AML-193 (cell line): ENCODE measurements at places on chromosomes 3 and 15.
A peak's percentile ranks its signal among the peaks of the same experiment; 100 is the strongest.

DNA sequence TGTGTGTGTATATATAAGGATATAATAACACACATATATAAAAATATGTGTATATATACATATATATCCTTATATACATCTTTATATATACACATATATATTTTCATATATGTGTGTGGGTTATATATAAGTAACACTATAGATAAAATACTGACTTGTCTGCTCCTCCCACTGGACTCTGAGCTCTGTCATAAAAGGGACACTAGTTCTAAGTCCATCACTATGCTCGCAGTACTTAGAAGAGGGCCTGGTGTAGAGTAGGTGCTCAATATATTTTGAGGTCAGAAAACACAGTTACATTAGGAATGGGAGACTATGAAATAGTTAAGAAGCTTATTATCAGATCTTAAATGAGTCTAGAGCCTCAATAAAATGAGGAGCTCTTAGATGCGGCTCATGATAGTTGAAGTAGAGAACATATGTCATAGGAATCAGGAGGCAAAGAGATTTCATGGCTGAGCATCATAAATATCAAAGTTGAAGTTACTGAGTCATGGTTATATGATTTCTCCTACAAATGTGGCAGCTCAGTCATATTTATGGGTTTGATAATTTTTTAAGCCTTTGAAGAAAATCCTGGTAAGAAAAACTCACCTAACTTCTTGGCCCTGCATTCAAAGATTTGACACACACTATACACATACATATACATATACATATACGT lies 371.2 kb upstream of the THBS1 start:
- DNase-seq, result no peak

DNA sequence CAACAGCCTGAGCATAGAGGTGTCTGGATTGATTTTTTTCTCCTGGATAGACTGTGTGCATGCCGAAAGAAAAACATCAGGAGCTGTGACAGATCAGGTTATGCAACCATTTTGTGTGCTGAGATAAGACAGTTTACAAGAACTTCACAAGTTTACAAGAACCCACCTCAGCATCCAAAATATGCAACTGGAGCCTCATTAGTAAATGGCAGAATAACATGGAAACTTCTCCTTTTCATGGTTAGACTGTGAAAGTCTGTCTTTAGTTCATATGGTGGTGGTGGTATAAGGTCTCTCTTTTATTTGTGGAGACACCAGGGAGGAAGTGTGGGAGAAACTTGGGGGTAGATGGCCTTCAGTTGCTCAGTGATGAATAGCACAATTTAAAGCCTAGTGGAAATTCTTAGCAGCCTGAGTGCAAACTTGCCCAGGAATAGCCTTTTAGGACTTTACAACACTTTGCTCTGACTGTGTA lies 3.7 kb upstream of the ZNF609 start:
- DNase-seq, result no peak

DNA sequence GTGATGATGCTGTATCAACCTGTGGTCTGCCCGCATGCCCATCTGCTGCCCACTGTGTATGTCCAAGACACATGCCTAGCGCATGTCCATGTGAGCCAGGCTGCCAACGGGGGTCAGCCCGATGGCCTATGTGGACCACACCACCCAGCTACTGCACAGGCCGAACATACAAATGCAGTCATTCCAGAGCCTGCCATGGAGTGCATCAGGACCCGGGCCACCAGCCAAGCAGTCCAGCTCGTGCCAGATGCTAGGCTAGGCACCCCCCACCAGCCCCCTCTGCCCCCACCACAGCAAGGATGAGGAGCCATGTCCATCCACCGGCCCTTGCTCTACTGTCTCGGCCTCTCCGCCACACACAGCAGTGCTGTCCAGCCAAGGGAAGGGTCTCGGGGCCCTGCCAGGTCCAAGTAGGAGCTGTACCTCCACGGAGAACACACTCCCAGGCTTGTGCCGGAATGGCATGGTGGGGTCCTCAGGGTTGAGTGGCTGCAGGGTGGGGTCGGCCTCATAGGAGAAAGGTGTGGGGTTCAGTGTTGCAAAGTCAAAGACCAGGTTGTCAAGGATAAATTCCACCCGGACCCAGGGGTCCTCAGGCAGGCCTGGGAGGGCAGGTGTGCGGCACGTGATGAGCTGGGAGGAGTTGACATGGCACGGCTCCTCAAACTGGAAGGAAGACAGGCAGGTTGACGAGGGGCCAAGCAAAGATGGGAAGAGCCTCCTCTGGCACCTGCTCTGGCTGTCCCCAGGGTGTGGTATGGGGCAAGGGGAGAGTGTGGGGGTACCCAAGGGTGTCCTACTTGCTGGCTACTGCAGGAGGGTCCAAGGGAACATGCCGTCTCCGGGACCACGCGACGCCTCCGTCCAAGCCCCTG lies 15.3 kb downstream of the PLXNB1 start:
- DNase-seq, result no peak

DNA sequence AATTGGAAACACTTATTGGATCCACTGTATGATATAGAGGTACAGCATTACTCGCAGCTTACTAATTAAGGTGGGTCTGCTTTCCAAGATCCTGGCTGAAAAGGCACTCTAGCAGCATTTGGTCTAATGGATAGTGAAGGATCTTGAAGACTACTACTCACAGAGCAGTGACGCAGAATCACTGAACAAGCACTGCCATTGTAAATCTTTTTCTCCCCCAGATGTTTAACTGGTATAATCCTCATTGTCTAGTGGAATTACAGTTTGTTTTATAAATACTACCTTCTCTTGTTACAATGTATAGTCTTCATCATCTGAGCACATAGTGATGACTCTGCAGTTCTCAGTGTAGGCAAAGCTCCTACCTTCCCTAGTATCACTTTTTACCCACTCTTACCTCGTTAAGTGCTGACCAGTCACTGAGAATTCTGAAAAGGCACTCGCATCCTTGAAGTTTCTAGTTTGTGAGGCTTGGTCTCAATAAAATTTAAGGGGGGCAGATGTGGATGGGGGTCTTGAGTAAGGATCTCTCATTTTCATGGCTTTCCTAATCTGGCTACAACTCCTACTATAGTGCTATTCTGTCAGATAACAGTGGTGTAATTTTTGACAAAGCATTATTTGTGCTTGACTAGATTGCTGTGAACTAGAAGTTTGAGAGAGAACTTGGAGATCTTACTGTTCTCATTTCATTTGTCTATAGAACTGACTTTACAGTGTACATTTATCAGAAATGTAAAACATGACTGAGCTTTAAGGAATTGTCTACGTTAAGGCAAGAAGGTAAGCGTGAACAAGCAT lies 23.2 kb downstream of the MAPK6 start:
- no peak for DNase-seq

DNA sequence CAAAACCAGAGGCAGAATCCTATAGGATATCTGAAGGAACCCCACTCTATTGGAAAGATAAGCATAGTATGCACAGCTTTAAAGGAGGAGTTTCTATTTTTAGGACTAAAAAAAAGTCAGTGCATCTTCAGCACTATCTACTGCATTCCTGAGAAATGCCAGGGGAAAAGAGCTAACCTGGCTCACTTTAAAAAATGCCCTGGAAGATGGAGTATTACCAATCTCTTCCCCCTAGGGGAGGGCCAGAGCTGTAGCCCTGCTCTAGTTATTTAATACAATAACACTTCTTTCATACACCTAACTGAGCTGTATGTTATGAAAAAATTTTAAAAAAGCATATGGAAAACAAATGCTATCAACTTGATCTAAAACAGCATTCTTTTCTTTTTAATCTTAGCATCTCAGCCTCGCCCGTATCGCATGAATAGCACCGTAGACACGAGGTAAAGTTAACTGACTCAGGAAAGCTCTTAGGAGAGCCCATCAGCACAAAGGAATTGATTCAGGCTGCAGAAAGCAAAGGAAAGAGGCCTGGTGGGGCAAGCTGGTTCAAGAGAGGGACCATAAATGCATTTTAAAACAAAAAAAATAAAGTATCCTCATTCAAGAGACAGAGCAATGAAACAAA lies 50.2 kb downstream of the TGM4 start:
- DNase-seq, result no peak

DNA sequence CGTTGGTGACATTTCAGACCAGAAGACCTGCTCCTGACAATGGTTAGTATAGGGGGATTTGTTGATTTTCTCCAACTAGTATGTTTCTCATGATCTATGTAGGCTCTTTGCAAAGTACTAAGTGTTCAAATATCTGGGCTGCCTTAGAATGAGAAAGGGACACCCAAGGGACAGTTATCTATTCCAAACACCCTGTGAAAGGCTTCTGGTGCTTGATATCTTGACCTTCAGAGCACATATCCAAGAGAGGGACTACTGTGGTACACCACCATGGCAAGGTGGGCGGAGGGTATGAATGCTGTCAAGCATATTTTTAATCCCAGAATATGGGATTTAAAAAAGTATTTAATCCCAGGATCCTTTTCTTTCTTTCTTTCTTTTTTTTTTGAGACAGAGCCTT lies 1.1 kb downstream of the FANCD2OS start:
- DNase-seq, result no peak

DNA sequence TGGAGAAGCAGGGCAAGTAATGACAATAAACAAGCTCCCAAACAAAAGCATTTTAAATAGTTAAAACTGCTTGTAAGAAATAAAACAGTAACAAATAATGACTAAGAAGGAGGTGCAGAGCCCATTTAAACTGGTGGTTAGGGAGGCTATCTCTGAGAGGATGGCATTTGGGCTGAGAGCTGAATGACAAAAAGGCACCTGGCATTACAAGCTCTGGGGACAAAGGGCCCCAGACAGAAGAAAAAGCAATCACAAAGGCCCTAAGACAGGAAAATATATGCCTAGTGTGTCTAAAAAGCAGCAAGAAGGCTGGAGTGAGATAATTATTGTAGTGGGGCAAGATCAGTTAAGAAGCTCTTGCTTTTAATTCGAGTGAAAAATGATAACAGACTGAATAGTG lies 9.6 kb downstream of the TMEM39A start:
- DNase-seq, result no peak

DNA sequence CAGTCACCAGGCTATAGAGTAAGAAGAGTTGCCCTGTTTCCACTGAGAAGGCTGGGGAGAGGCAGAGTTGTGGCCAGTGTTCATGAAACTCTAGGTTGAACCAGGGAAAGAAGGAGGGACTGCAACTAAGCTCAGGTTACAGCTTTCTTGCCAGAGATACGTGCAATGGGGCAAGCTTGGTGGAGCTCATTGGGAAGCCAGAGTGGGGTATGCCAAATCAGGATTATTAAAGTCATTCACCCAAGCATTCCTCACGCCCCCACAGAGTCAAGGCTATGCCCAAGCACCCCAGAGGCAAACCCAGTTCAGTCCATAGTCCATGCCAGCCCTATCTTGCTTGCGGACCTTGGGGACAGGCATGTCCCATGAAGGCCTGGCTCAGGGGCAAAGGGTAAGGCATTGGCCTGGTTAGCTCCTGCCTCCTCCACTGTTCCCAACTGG lies 17.6 kb downstream of the SLC6A20 start:
- no peak for DNase-seq

- no peak for DNase-seq
Measured at GRCh38 chr3:24012589-24013269, 67.6 kb downstream of the NR1D2 start.

DNA sequence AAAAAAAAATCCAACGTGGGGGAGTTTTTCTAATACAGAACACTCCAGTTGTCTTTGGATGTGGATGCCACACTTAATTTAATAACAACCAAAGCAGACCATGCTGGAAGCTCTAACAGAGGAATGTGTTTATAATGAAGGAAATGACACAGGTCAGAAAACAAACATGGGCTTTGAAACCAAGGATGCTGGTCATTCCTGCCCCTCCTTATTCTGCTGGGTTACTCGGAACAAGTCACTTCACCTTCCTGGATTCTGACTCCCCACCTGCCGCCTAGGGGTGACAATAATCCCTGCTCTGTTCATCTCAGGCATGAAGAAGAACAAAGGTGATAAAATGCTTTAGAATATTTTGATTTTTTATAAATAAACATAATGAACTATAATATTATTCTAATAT lies 240.9 kb upstream of the ADAMTS9 start:
- DNase-seq, result no peak

DNA sequence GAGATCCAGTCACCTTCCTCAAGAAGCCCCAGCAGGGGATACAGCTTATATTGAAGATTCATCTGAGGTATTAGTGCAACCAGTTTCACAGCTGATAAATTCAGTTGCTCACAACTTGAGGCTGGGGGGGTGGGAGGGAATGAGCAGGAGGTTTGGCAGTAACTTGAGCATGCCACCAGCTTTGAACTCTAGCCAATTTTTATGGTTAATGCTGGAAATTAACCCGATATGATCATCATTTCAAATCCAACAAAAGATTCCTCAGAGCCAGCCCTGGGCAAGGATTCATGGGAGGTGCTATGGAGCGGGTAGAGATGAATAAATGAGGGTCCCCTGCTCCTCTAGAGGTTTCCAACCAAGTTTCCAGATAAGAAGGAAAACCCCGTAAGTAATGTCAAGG lies 73.1 kb upstream of the HES1 start:
- DNase-seq, result no peak

GRCh38 chr3:72641684-72642083 lies 206.6 kb downstream of the SHQ1 start:
- DNase-seq, result no peak

- DNase-seq, result peak; percentile 26
Measured at GRCh38 chr3:151210676-151211381, 7.8 kb upstream of the GPR171 start.

GRCh38 chr3:108620250-108620649 lies 30.7 kb downstream of the DZIP3 start:
- DNase-seq, result no peak

DNA sequence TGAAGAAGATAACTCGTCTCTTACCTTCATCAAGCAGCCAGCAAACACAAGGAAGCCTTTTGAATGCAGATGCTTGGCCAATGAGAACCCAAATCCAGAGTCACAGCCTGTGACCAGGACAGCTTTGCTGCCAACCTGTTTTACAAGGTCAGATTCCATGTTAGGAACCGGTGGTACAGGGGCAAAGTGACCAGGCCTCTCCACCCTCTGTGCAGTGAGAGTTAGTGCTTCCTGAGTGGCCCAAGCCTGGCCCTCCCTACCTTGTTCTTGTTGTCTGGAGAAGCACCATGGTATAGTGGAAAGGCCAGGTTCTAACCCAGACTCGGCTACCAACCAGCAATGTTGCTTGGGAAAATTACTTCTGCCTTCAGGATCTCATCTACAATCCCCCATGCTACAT lies 23.4 kb downstream of the BDH1 start:
- DNase-seq, result no peak

DNA sequence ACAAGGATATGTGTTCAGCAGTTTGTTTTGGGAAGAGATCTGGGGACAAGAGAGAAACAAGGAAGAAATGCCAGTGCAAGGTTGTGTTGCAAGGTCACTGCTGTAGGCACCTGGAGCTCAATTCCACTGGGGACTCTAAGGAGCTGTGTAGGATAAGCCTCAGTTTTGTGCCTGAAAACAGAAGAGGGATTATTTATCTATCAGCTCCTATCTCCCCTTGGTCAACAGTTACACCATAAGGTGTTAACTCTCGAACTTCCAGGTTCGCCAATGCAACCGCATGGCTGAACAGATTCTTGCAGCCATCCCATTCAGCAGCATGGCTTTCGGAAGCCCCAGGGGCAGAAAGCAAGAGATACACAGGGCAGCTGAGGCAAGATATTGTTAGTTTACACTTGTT lies 41.6 kb upstream of the CNOT10 start:
- DNase-seq, result no peak

GRCh38 chr15:69299451-69299886 lies 757 bp downstream of the PAQR5 start:
- no peak for DNase-seq
